ENCODE measurements at places on chromosomes 6 and 20. TPM values are rescaled to one million over a fixed set of nuclear protein-coding genes. Genes with fewer than 3 reads are reported as not detected.
A peak's percentile ranks its signal among the peaks of the same experiment; 100 is the strongest.

The POM121L2 gene
- total RNA-seq, result not detected

The CLDN20 gene
- total RNA-seq, result not detected

The E2F3 gene
- total RNA-seq, result 12.7 TPM

The TSBP1 gene
- total RNA-seq, result not detected

The HLA-DOA gene
- 16.7 TPM for total RNA-seq

The TAAR1 gene
- total RNA-seq, result not detected

The MYLK4 gene
- 1.4 TPM for total RNA-seq

The EPHA7 gene
- total RNA-seq, result 2.4 TPM

The PSORS1C2 gene
- not detected for total RNA-seq

The HLA-DQB1 gene
- total RNA-seq, result 43.4 TPM

DNA sequence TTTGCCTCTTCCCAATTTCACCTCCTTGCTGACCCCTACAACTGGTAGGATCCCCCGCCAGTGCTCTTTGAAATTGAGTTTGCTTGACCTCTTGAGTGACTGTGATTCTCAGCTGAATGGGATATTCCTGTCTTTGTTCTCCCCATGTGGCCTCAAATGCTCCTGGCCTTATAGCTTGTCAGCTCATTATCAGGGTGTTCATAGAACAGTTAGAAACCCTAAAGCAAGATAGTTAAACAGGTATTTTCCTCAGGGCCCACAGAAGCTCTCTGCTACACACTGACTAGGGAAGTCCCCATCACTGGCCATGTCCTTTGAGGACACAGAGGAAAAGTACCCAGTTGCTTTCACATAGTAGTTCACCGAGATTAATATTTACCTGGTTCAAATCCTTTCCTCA lies 211.5 kb upstream of the DTNBP1 start:
- no peaks in the 10 kb centered on the region for H3K36me3 ChIP-seq
- no peak for DNase-seq
- no peaks in the 10 kb centered on the region for H3K4me1 ChIP-seq
- H3K27me3 ChIP-seq, result no peaks in the 10 kb centered on the region

- DNase-seq, result no peak
- H3K4me1 ChIP-seq, result peaks cover 2% of the 10 kb centered on the region
- no peaks in the 10 kb centered on the region for H3K36me3 ChIP-seq
- H3K27ac ChIP-seq, result no peak overlapping the region
These were observed 37.3 kb downstream of the HDDC2 start for GRCh38 chr6:125264476-125264875.

DNA sequence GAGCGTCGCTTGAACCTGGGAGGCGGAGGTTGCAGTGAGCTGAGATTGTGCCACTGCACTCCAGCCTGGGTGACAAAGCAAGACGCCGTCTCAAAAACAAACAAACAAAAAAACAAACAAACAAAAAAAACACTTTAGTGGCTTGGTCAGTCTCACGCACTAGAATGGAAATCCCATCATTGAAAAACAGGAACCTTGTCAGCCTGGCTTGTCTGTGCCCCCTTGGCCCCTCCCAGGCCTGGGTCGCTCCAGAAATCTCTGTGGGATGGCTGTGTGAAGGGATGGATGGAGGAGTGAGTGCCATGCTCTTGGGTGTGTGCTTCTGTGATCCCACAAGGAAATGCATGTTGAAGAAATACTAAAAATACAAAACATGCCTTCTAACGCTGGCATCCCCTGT lies 20.9 kb upstream of the NAA20 start:
- H3K4me1 ChIP-seq, result peaks cover 5% of the 10 kb centered on the region
- H3K36me3 ChIP-seq, result peaks cover 3% of the 10 kb centered on the region
- H3K27ac ChIP-seq, result no peak overlapping the region

- no peak for DNase-seq
- no peaks in the 10 kb centered on the region for H3K4me1 ChIP-seq
- no peaks in the 10 kb centered on the region for H3K36me3 ChIP-seq
- H3K4me3 ChIP-seq, result no peak overlapping the region
These were observed 544.5 kb downstream of the MAFB start for GRCh38 chr20:40144581-40144980.

DNA sequence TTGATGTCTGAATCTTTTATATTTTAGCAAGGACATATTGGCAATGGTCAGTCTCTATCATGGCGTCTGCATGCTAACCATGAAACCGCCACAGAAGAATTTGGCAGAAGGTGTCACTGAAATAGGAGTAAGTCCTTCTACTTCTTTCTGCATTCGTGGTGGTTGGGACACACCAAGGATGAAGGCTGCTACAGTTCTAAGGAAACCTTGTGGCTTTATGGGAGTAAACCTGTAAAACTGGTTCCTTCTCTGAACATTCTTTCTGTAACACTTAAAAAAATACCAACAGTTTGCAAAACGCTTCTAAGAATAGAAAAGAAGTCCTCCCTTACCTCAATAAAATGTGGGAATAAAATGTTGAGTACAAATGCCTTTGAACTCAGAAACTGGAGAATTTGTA lies 195.3 kb downstream of the SLC24A3 start:
- no peak overlapping the region for H3K4me3 ChIP-seq
- no peaks in the 10 kb centered on the region for H3K36me3 ChIP-seq
- H3K27me3 ChIP-seq, result no peaks in the 10 kb centered on the region

DNA sequence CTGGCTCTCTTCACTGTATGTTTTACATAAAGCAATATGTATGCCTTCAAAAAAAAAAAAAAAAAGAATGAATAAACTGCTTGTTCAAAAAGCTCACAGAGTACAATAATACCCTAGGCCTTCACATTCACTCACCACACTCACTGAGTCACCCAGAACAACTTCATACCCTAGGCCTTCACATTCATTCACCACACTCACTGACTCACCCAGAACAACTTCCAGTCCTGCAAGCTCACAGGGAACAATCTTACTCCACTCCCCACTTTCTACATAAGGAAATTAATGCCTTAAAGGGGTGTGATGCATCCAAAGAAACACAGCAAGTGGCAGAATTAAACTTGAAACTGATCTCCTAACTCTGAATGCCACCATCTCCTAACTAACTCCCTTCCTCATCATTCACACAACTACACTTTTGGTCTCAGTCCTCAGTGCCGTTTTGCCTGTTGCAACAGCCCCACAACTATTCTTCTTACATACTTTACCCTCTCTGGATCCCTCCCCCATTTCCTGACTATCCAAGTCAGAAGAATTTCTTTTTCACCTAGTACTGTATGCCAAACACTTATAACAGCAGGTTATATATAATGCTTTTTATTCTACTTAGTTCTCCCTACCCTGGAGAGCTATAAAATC lies 34.2 kb downstream of the NHSL1 start:
- DNase-seq, result no peak
- H3K27ac ChIP-seq, result no peak overlapping the region
- no peaks in the 10 kb centered on the region for H3K4me1 ChIP-seq

GRCh38 chr20:32965115-32965514 lies 39.1 kb downstream of the SUN5 start:
- DNase-seq, result no peak
- H3K27me3 ChIP-seq, result no peaks in the 10 kb centered on the region
- H3K27ac ChIP-seq, result no peak overlapping the region
- H3K36me3 ChIP-seq, result no peaks in the 10 kb centered on the region
- H3K4me1 ChIP-seq, result no peaks in the 10 kb centered on the region

- H3K4me1 ChIP-seq, result no peaks in the 10 kb centered on the region
- H3K27ac ChIP-seq, result peak overlapping the region; percentile 6
- no peaks in the 10 kb centered on the region for H3K27me3 ChIP-seq
- no peak overlapping the region for H3K4me3 ChIP-seq
- peak; percentile 56 for DNase-seq
These were observed 115.6 kb downstream of the TMEM170B start for GRCh38 chr6:11653028-11653583.

DNA sequence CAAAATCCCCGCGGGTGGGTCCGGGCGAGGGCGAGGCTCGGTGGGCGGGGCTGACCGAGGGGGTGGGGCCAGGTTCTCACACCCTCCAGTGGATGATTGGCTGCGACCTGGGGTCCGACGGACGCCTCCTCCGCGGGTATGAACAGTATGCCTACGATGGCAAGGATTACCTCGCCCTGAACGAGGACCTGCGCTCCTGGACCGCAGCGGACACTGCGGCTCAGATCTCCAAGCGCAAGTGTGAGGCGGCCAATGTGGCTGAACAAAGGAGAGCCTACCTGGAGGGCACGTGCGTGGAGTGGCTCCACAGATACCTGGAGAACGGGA lies 809 bp downstream of the HLA-G start:
- DNase-seq, result no peak
- H3K27me3 ChIP-seq, result no peaks in the 10 kb centered on the region
- no peak overlapping the region for H3K4me3 ChIP-seq
- H3K4me1 ChIP-seq, result no peaks in the 10 kb centered on the region
- H3K36me3 ChIP-seq, result no peaks in the 10 kb centered on the region

- no peaks in the 10 kb centered on the region for H3K27me3 ChIP-seq
- H3K4me1 ChIP-seq, result no peaks in the 10 kb centered on the region
- H3K36me3 ChIP-seq, result no peaks in the 10 kb centered on the region
- no peak overlapping the region for H3K4me3 ChIP-seq
These were observed 72.3 kb downstream of the RNGTT start for GRCh38 chr6:88890860-88891845.

DNA sequence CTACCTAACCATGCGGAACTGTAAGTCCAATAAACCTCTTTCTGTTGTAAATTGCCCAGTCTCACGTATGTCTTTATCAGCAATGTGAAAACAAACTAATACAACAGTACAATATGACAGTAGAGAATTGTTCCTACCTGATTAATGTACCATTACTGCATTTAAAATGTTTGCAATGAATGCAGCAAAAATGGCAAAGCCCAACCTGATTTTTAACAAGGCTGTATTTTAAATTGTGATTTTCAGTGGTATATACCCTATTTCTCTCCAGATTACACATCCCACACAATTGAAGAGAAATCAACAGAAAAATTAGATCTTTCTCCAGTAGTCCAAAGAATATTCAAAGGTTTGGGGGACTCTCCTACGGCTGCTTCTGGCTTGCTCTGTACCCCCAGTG lies 3.3 kb upstream of the PCSK2 start:
- no peaks in the 10 kb centered on the region for H3K36me3 ChIP-seq
- H3K4me1 ChIP-seq, result no peaks in the 10 kb centered on the region
- H3K27me3 ChIP-seq, result no peaks in the 10 kb centered on the region
- H3K27ac ChIP-seq, result no peak overlapping the region

- no peaks in the 10 kb centered on the region for H3K36me3 ChIP-seq
- H3K4me1 ChIP-seq, result peaks cover 3% of the 10 kb centered on the region
- H3K4me3 ChIP-seq, result no peak overlapping the region
- no peak overlapping the region for H3K27ac ChIP-seq
These were observed 6.6 kb upstream of the WTAP start for GRCh38 chr6:159720708-159721107.

DNA sequence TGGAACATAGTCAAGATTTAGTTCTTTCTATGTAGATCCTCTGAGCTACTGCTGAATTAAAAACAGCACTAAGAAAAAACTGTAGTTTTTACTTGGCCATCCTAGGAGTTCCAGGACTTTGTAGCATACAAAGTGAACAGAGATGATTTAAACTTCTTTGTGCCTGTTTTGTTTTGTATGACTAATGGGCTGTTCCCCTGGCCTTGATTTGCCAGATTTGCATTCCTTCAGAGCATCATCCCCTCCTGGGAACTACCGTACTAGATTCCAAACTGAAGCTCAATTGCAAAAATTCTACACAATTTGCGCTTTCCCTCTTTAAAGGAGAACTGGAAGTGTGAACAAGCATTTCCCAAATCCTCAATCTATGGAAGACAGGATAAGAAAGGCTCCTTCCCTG lies 23.1 kb downstream of the ACOT13 start:
- no peaks in the 10 kb centered on the region for H3K27me3 ChIP-seq
- H3K27ac ChIP-seq, result no peak overlapping the region
- H3K4me1 ChIP-seq, result no peaks in the 10 kb centered on the region
- no peak for DNase-seq

- H3K27ac ChIP-seq, result no peak overlapping the region
- H3K4me3 ChIP-seq, result no peak overlapping the region
- H3K36me3 ChIP-seq, result no peaks in the 10 kb centered on the region
These were observed 22.8 kb upstream of the TAF4 start for GRCh38 chr20:62088258-62089127.

DNA sequence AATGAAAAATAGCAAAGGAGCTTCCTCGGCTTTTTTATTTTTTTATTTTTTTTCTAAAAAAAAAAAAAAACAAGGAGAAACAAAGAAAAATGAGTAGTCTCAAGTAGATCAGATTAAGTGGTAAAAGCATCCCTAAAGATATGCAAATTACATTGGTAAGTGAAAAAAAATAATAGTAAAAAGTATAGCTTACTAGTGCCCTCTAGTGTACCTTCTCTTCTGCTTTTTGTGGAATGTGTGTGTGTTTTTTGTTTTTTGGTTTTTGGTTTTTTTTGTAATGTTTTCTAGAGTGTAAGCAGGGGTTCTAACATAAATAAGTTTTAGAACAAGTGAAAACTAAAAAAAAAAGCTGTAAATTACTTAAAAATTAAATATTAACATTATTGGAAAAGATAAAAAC lies 1062.0 kb downstream of the HACE1 start:
- no peaks in the 10 kb centered on the region for H3K36me3 ChIP-seq
- no peak for DNase-seq
- no peak overlapping the region for H3K4me3 ChIP-seq
- no peaks in the 10 kb centered on the region for H3K4me1 ChIP-seq

DNA sequence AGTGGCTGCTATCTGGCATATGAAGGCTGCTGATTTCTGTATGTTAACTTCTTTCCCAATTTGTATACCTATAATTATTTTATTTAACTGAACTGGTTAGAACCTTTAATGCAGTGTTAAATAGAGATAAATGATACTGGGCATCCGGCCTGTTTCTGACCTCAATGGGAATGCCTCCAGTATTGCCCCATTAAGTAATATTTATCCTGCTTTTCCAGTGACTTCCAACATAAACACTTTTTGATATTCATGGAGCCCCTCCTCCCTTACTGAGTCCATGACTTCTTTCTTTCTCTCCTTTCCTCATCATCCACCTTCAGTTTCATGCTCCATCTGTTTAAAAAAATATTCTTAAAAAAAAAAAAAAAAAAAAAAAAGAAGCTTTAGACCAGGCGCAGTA lies 8.8 kb downstream of the TRIM27 start:
- peaks cover 5% of the 10 kb centered on the region for H3K36me3 ChIP-seq
- H3K4me1 ChIP-seq, result no peaks in the 10 kb centered on the region
- no peaks in the 10 kb centered on the region for H3K27me3 ChIP-seq

- no peak for DNase-seq
- H3K27ac ChIP-seq, result no peak overlapping the region
- no peak overlapping the region for H3K4me3 ChIP-seq
- H3K36me3 ChIP-seq, result no peaks in the 10 kb centered on the region
- no peaks in the 10 kb centered on the region for H3K27me3 ChIP-seq
These were observed 19.8 kb upstream of the FANCE start for GRCh38 chr6:35432291-35432690.

- H3K4me1 ChIP-seq, result no peaks in the 10 kb centered on the region
- H3K27ac ChIP-seq, result no peak overlapping the region
- no peaks in the 10 kb centered on the region for H3K36me3 ChIP-seq
- H3K4me3 ChIP-seq, result no peak overlapping the region
- DNase-seq, result no peak
- no peaks in the 10 kb centered on the region for H3K27me3 ChIP-seq
These were observed 121.9 kb upstream of the ZFP64 start for GRCh38 chr20:52313341-52313963.

Data from aorta (tissue), 5 donors.